ENCODE measurements at places on chromosomes 16 and 17.

DNA sequence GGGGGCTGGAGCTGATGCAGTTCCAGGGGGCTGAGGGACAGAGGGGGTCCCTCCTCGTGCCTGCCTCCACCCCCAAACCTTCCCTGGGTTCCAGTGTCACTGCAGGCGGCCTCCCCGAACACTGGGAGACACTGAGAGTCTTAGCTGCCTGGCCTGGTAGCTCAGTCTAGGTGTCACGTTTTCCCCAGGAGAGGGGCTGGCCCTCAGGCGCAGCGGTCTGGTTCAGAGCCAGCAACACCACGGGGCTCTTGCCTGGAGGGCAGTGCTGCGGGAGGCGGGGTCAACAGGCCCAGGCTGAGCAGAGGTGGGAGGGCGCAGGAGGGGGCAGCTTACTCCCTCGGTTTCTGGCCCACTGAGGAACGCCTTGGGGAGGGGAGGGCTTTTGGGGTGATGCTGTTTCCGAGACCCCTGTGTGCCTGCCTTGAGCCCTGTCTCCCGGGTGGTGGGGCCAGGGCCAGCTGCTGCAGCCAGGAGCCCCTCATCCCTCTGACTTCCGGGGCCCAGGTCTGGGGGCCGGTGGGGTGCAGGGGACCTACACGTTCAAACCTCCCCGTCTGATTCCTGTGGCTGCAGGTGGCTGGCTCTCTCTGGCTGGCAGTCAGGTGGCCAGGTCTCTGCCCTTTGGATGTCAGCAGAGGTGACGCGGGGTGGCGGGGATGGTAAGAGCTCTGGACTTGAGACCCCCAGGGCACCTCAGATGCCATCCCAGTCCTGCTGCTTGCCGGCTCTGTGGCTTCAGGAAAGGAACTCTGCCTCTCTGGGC is 89.3 kb upstream of the GSE1 start:
- no peak for DNase-seq

GRCh38 chr17:39920218-39921210 is 2.1 kb upstream of the GSDMB start:
- DNase-seq: peak; percentile 54

DNA sequence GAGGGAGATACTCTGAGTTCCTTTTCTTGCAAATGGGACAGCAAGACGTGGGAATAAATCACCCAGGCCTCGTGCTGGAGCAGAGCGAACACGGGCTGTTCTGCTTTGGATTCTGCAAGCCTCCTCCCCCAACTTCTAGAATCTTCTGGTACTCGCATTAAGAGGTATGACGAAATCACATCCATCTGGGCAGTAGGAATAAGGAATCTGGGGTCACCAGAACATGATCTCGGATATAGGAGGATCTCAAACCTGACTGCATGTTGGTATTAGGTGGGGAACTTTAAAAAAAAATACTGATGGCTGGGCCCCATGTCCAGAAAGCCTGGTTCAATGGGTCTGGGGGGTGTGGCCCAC is 49.8 kb upstream of the USP7 start:
- no peak for DNase-seq

GRCh38 chr17:17221329-17221728 is 15.2 kb upstream of the PLD6 start:
- DNase-seq: no peak

DNA sequence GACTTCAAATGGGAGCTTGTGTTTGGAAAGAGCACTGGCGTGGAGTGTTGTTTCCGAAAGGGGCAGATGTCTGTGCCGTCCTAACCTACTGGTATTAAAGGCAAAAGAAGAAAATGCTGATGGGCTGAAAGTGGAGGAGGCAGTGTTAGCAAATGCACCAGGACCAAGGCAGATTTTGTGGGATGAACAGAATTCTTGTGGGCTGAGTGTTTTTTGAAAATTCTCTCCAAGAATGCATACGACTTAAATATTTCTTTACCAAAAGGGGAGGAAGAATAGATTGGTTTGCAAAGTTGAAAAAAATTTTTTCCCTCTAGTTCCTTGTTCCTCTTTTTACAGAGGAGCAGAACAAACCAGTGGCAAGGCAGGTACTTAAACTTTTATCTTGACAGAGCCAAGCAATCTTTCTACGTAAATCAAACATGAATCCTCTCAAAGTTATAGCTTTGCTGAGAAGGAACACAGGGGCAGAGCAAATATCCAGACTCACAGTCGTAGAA is 16.8 kb downstream of the MARCHF10 start:
- no peak for DNase-seq

DNA sequence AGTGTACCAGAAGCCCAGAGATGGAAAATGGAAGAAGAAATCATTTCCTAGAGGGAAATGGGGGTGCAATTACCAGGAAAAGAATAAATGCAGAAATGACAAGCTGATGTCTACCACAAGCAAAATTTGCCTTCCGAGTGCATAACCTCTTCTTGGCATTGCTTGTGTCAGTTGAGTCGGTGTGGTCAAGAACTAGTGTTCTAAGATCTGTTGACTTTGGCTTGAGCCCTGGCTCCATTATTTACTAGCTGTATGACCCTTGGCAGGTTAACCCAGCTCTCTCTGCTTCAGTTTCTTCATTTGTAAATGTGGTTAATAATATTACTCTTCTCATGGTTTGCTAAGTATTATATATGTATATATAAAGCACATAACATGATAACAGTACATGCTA is 273.0 kb upstream of the IRX5 start:
- DNase-seq: no peak

GRCh38 chr17:78981010-78981888 is 1.5 kb upstream of the LGALS3BP start:
- DNase-seq: no peak

GRCh38 chr16:73996624-73997339 is 299.8 kb upstream of the PSMD7 start:
- no peak for DNase-seq

GRCh38 chr16:27954191-27954590 is 109.3 kb downstream of the GSG1L start:
- no peak for DNase-seq

- no peak for DNase-seq
Measured at GRCh38 chr16:83268169-83268568, 539.6 kb upstream of the HSBP1 start.

- no peak for DNase-seq
Measured at GRCh38 chr17:46862949-46863348, 11.6 kb downstream of the WNT9B start.

DNA sequence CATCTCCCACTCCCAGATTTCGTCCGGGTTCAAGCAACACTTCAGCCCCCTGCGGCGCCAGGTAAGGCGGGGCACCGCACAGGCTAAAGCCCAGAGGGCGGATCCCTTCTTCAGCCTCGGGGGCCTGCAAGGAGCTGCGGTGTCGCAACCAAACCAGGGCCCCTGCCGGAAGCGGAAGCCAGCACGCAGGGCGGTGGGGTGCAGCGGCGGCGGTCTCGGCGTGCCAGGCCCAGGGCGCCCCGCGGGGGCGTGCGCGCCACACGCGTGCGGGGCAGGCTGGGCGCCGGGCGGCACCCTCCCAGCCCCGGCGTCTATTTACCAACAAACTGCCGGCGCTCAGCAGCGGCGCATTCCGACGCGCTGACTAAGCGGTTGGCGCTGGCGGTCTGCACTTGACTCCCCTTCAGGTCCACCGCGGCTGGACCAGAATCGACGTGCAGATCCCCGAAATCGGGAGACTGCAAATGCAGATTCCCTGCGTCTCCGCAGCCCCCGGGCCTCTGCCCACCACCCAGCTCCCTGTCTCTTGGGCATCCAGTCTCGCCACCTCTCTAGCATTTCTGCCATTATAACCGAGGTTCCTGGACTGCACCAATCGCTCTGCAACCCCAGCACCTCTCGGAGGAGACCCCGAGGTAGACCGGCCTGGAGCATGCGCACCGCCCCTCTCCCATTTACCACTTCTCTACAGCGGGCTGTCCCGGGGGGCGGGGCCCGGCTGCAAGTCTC is 421 bp upstream of the DLX4 start:
- peak; percentile 40 for DNase-seq

- no peak for DNase-seq
Measured at GRCh38 chr16:787978-788398, at the start of gene RPUSD1. Gene RPUSD1 (minus strand): TSS chr16:788381. CDS start chr16:787737, 644 bp downstream.

- no peak for DNase-seq
Measured at GRCh38 chr16:19379838-19380237, 37.8 kb upstream of the TMC5 start.

DNA sequence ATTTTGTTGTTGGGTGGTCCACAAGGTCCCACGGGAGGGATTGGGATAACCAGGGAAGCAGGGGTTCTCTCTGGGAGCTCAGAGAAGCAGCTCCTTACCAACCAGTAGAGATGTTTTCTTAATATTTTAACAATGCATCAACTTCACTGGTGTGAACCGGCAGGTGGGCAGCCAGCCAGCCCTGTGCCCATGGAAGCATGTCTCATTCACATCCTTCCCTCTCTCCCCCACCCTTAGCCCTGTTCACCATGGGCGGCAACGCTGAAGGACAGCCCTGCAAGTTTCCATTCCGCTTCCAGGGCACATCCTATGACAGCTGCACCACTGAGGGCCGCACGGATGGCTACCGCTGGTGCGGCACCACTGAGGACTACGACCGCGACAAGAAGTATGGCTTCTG is 9.3 kb downstream of the MMP2 start:
- no peak for DNase-seq

- DNase-seq: no peak
Measured at GRCh38 chr17:2406903-2407790, 6.3 kb upstream of the MNT start.

DNA sequence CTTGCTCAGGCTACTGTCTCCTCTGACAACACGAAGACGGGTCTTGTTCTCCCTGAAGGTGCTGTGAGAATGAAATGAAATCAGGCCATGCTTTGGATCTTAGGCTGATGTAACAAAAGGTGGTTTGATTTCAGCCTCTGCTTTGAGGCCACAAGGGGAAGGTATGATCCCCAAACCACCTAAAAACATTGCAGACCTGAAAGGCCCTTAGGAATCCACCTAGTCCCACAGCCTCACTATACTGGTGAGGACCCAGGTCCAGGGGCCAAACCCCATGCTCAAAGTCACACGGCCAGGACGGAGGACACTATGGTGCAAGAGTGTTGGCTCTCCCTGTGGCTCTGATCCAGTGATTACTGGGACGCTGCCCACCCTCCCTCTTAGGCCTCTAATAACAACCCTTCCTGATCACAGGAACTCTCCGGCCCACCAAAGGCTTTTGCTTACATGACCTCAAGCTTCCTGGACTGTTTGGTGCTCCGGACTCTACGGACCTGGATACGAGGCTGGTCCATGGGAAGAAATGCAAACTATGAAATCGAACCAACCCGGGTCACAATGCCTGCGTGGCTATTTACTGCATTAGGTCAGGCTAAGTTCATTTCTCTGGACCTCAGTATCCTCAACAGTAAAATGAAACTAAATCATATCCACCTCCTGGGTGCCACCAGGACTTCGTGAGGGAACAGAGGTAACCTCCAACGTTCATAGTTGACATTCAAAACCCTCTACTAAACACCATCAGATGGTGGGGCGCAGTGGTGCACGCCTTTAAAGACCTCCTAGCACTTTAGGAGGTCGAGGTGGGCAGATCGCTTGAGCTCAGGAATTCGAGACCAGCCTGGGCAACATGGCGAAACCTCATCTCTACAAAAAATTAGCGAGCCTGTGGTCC is 1.5 kb downstream of the TRIM25 start:
- DNase-seq: no peak

GRCh38 chr16:12318661-12319427 is 342.3 kb downstream of the SNX29 start:
- DNase-seq: no peak

DNA sequence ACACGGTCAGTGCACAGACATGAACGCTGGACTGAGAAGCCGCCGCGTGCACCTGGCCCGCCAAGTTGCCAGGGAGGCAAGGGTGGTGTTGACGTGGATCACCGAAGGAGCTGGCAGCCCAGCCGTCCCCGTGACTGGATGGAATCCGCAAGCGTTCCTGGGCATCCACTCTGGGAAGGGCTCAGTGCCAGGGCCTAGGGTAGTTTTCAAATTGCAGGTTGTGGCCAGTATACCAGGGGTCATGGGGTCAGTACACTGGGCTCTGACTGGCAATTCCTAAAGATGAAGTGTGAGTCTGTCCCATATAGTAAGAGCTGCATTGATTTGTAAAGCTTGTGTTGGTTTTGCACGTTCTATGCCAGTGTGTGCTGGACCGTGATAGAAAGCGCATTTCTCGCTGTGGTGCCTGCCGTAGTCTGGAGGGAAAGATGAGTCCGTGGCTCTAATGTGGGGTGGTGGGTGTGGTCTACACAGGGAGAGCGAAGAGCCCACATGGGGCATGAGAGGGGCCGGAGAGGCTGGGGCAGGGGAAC is 21.1 kb upstream of the METRNL start:
- DNase-seq: no peak

DNA sequence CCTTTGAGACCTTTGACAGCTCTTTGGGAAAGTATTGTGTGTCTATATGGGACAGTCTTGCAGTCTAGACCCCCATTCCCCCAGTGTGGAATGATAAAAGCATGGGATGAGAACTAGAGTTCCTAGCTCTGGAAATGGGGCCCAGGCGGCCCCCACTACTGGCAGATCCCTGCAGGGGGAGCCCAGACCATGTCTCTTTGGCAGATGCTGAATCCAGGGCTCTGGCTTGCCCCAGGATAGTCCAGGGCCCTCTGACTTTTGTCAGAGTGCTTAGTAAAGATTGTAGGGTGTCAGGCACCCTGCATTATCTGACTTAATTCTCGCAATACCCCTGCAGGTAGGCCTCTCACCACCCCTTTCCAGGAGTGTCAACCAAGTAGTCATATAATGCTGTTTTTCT is 8.3 kb downstream of the ALKBH5 start:
- no peak for DNase-seq

GRCh38 chr16:89922477-89922883 is 662 bp upstream of the TUBB3 start:
- no peak for DNase-seq

Measured in stimulated activated CD4-positive, alpha-beta T cell treated with anti-CD3 and anti-CD28 coated beads, Interleukin-1b, Interleukin-23, amount 100 ng/mL, for 4 hours (primary cell).